ENCODE measurements at places on chromosomes 3 and 15.

- no peak for DNase-seq
Observed at GRCh38 chr3:47047673-47048072, 68.2 kb downstream of the NBEAL2 start.

DNA sequence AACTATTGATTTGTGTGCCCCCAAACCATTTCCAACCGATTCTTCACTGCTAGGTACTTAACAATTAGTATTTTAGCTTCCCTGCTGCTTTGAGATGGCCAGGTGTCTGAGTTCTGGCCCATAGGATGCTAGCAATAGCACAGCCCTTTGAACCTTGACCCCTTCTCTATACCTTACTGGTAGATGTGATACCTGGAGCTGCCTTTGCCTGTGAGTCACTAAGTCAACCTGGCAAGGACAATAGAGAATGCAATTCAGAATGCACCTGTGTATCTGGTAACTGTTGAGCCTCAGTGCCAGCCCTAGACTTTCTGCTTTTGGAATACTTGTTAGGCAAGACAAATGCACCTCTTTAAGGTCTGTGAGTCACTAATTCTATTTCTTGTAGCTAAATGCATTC lies 467.4 kb downstream of the GRM7 start:
- no peak for DNase-seq

DNA sequence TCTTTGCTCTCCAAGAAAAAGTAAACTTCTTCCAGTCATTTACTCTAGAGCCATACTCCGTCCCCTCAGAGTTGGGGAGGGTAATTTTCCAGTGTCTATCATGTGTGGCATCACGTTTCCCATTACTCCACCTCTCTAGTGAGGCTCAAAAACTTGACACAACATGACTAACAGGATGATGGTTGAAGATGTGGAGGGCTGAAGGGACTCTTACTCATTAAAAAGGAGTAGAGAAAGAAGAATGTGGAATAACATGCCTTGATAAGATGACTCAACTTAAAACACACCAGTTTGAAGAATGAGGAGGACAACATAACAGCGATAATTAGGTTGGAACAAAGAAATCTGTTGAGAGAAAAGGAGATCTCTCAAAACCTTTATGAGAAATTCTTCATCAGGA lies 894.3 kb downstream of the OTOL1 start:
- no peak for DNase-seq

GRCh38 chr15:87033056-87033455 lies 953.4 kb downstream of the AGBL1 start:
- DNase-seq: no peak

- no peak for DNase-seq
Observed at GRCh38 chr15:33964665-33965040, 3.6 kb upstream of the CHRM5 start.

DNA sequence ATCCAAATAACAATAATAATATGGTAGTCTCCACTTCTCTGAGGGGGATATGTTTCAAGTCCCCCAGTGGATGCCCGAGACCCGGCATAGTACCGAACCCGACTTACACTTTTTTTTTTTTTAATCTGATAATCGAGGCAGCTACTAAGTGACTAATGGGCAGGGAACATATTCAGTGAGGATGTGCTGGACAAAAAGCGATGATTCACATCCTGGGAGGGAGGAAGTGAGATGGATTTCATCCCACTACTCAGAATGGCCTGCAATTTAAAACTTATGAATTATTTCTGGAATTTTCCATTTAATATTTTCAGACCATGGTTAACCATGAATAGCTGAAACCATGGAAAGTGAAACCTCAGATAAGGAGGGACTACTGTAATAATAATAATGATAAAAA lies 49.5 kb upstream of the SELENOK start:
- DNase-seq: no peak

- no peak for DNase-seq
Observed at GRCh38 chr3:180680097-180680430, 775 bp upstream of the CCDC39 start.

GRCh38 chr15:92523176-92523575 lies 129.5 kb downstream of the ST8SIA2 start:
- no peak for DNase-seq

GRCh38 chr3:194322678-194323211 lies 28.4 kb downstream of the CPN2 start:
- no peak for DNase-seq

DNA sequence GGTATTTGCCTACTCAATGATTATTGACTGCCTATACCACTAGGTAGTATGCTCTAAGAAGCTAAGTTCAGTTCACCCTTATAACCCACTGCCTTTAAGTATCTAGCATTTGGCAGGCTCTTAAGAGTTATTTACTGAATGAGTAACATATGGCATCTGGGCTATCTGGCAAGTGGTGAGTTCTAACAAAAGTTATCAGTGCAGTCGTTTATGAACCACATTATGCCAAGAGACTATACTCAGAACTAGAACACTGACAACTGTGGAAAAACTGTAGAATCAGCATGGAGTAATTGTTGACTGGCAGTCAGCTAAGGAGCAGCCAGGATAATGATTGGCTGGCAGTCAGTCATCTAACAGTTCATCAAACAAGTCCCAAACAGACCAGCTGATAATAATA lies 25.8 kb downstream of the RAF1 start:
- DNase-seq: no peak

- DNase-seq: no peak
Observed at GRCh38 chr3:140733623-140734022, 55.8 kb downstream of the TRIM42 start.

DNA sequence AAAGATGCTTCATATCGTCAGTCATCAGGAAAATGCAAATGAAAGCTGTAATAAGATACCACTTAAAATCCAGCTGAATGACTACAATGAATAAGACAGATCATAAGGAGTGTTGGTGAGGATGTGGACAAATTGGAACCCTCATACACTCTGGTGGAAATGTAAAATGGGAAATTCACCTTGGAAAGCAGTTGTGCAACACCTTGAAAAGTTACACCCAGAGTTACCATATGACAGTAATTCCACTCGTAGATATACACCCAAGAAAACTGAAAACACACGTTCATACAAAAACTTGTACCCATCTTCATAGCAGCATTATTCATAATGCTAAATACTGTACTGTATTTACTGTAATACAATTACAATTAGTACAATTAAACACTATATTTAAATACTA lies 2.3 kb downstream of the TTC23 start:
- no peak for DNase-seq

- DNase-seq: no peak
Observed at GRCh38 chr3:37349640-37350039, 175.3 kb upstream of the LRRFIP2 start.

- no peak for DNase-seq
Observed at GRCh38 chr3:145578471-145578870, 582.5 kb downstream of the PLOD2 start.

- DNase-seq: no peak
Observed at GRCh38 chr15:56980473-56980872, 62.0 kb downstream of the TCF12 start.

- no peak for DNase-seq
Observed at GRCh38 chr3:177251755-177252154, 54.5 kb upstream of the TBL1XR1 start.

- no peak for DNase-seq
Observed at GRCh38 chr3:133548090-133548489, 25.4 kb upstream of the CDV3 start.

DNA sequence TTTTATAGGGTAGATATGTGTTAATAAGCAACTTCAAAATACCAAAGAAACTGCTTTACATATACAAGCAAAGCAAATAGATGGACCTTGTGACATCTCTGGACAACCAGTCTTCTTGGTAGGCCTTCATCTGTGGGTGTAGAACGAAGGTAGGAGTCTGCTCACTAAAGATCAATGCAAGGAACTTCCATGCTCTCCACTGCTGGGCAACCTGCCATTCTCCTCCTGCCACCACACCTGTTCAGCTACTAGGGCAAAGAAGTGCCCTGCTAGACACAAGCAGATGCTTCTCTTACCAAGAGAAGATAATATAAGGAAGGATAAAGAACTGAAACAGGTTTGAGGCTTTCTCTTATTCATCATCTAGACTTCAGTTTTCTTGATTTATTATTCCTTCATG lies 12.6 kb downstream of the PPARG start:
- DNase-seq: no peak

DNA sequence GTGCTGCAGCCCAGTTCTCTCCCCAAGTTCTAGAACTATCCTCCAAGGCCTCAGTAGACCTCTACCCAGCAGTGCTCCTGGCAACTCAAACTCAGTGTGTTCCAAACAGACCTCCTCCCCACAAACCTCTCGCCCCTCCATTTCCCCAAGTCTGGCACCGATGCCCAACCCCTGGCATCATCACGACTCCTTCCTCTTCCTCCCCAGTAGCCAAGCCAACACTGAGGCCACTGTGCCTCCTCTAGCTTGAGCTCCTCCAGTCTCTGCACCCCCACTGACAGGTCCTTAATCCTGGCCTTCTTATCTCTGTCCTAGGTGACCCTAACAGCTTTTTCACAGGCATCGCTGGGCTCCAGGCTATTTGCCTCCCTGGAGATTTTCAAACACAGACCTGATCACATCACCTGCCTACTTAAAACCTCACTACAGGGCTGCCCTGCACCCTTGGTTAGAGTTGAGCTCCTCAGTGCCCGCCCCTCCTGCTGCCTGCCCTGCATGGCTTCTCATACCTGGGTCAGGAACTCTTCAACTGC lies 6.8 kb downstream of the ARPIN start:
- DNase-seq: no peak

DNA sequence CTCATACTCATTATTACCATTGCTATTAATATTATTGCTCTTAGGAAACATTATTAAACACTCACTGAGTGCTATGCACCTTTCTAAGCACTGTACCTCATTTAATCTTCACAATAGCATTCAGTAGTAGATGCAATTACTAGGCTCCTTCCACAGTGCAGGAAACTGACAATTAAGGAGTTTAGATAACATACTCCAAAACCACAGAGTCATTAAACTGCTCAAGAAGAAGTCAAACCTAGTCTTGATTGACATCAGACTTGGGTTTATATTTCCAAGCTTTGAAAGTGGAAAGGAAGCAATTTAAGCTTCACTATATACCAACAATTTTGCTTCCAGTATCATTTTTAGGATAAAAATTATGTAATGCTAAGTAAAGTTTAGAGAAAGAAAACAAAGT lies 490.1 kb upstream of the ARRDC4 start:
- no peak for DNase-seq

All from cortex of kidney (tissue), 1 donor.